ENCODE measurements at places on chromosomes 4 and X.

DNA sequence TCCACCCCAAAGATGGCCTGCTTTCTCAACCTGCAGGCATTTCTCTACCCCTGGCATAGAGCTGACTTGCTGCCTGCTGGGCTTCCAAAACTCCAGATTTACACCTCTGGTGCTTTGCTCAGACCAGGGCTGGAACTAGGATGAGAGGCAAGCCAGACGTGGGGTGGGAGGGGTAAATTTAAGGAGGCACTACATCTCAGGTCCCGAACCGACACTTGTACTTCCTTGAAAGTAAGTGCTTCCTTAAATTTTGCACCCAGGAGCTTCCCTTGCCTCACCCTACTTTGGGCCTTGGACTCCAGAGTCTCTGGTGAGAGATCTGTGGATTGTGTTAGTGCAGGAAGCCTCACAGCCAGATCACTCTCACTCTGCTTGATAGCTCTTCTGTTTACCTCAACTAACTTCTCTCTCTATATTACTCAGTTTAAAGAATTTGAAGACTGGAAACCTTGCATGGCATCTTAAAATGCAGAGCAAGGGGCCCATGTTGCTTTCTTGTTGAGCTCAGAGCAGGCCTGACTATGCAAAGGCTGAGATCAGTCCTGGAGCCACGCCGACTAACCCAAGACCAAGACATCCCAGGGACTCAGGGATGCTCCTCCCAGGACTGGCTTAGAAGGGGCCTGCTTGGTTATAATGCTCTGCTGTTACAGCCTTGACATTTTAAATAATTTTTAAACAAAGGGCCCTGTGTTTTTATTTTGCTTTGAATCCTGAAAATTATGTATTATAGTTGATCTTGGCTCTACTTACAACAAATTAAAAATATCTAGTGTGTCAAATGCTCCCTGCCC lies 145.0 kb upstream of the LEF1 start:
- no peak for DNase-seq

DNA sequence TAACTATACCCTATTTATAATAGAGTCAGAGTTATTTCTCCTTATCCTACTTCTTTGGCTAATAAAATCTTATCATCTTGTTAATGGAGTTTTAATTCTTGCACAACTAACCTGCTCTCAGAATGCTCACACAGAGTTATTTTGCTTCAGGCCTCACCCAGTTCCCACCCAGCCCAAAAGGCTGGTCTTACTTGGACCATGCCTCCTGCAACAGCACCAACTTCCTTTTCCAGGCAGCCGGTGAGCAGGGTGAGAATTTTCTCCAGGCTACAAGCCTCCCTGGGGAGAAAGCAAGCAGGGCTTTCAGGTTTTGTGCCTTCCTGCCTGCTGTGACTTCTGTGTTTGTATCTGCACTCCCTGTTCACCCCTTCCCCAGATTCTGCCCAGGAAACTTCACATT lies 29.1 kb upstream of the BANK1 start:
- DNase-seq, result no peak

DNA sequence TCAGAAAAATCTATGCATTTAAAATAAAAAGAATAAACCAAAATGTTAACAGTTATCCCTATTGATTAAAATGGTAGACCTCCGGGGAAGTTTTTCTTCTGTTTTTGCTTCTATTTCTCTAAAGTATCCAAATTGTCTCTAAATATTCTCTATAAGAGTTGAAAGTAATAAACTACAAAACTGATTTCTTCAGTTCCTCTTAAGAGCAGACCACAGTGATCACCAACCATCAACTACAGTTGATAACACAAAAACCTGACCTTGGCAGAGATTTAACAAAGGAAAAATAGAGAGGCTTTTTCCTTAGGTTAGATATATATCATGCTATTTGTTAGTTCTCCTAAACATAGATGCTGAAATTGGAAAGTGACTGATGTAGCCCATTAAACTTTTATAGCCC lies 27.3 kb downstream of the DDX60 start:
- DNase-seq, result no peak

GRCh38 chr4:24921491-24921890 lies 8.6 kb upstream of the CCDC149 start:
- no peak for DNase-seq

- DNase-seq, result no peak
Measured at GRCh38 chr4:137819964-137820383, 287.7 kb upstream of the PCDH18 start.

- DNase-seq, result no peak
Measured at GRCh38 chr4:115515366-115515765, 401.9 kb upstream of the NDST4 start.

- DNase-seq, result no peak
Measured at GRCh38 chr4:41647383-41647782, 101.1 kb downstream of the PHOX2B start.

DNA sequence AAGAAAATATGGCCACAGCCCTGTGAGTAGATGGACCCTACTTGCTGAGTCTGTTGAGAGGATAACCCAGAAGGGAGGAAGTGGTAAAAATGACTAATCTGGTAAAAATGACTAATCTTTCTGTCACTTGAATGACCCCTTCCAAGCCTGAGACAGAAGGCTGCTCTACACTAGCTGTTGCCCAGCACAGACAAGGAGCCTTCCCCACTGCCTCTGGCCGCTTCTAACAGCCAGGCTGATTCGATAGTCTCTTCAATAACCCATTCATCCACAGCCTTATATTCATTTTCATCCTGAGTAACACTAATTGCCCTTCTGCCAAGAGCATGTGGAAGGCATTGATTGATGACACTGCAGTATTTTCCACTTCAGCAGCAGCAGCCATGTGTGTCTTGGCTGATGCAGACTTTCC lies 18.4 kb downstream of the MAGEB17 start:
- DNase-seq, result no peak

DNA sequence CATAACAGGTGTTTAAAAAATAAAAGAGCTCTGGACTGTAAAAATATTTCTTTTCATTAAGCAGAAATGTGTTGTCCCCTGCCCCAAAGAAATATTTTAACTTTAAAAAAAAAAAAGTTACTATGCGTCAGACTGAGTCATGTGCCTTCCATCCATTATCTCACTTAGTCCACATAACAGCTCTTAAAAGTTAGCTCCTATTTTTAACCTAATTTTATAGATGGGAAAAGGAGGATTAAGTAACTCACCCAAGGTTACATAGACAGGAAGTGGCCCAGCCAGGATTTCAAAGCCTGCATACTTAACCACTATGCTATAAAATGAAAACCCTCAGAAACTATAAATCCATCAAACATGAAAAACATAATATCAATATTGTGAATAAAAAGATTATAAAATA lies 97.7 kb downstream of the MANBA start:
- DNase-seq, result no peak

DNA sequence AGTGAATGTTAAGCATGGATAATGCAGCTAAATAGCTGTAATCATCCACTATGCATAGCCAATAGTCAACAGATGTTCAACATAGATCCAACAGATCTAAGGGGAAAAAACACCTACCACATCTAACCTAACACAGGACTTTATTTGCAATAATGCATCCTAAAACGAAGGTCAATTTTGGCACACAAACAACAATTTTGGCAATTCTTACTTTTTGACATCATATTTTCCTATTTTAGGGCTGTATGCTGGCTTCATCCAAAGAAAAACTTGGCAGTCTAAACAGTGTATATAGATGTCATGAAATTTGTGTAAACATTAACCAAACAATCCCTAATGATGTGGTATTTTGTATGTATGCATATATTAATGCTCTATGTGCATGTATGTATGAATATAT lies 33.2 kb downstream of the UNC5C start:
- DNase-seq, result no peak

DNA sequence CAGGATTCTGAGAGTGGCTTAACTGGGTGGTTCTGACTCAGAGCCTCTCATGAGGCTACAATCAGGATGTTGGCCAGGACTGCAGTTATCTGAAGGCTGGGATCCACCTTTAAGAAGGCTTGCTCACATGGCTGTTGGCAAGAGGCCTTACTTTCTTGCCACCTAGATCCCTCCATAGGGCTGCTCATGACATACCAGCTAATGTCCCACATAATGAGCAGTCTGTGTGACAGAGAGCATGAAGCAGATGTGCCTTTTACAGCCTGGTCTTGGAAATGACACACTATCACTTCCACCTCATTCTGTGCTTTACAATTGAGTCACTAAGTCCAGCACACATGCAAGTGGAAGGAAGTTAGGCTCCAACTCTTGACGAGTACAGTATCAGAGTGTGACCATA lies 4.3 kb upstream of the RBM3 start:
- no peak for DNase-seq

DNA sequence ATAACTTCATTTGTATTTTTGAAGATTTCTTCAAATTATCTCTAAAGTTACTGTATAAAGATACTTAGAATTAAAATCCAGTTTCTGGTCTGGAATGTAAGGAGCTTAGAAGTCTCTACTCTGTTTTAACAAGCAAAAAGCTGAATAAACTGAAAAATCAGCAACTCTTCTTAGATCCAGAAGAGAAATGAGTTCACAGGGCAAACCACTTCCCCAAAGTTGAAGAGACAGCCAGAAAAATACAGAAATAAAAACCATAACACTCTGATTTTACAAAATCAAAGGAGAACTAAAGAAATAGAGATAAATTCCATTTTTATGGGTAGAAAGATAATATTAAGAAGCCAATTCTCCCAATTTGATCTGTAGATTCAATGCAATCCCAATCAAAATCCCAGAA lies 1166.8 kb downstream of the ADGRL3 start:
- DNase-seq, result no peak

- DNase-seq, result no peak
Measured at GRCh38 chr4:80336582-80336981, 1.1 kb downstream of the CFAP299 start.

DNA sequence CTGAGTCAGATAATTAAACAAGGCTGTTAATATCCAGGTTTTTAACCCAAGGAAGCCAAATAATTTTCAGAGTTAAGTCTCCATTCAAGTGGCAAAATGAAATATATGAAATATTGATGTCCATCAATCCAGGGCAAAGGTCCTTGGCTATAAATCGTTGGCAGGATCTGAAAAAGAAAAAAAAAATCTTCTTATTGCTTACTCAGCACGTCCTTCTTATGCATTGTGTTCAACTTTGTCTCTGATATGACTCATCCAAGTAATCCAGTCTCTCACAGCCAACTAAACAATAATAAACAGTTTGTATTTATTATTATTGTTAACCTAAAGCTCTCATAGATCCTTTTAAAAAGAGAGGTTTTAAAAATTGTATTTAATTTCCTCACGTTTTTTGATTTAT lies 851.2 kb downstream of the ADGRL3 start:
- DNase-seq, result no peak

GRCh38 chr4:73446336-73446938 lies 10.4 kb downstream of the AFP start:
- DNase-seq, result no peak

GRCh38 chr4:88514557-88515511 lies 8.7 kb downstream of the PYURF start:
- no peak for DNase-seq

- no peak for DNase-seq
Measured at GRCh38 chr4:189835505-189835904, 105.2 kb upstream of the FRG1 start.

- no peak for DNase-seq
Measured at GRCh38 chrX:26653050-26653449, 437.1 kb downstream of the MAGEB5 start.

- no peak for DNase-seq
Measured at GRCh38 chr4:45064741-45065140, 338.4 kb upstream of the GNPDA2 start.

DNA sequence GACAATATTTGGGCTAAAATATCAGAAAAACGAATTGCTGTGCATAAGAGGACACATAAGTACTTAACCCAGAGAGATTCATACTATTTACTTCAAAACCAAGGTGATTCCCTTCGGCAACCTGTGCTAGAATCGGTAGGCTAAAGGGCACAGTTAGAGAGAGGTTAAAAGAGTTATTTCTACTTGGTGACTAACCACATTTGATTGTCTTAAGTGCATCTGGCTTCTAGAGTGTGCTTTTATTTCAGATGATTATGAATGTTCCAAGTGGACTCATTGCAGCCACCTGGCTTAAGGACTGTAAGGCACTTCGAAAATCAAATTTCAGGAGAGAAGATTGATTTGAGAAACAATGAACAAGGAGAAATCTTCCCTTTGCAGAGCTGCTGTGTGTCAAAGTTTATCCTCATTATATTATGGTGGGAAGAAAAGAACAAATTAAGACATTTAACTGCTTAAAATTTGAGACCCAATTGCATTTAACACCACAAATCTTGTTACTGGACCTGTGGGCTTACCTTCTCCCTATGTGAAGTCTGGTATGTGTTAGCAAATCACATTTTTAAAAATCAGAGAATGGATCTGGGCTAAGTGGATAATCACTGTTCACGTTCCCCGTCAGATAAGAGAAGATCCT lies 34.0 kb downstream of the PHOX2B start:
- no peak for DNase-seq

GRCh38 chr4:150250293-150250997 lies 172.2 kb downstream of the DCLK2 start:
- no peak for DNase-seq

DNA sequence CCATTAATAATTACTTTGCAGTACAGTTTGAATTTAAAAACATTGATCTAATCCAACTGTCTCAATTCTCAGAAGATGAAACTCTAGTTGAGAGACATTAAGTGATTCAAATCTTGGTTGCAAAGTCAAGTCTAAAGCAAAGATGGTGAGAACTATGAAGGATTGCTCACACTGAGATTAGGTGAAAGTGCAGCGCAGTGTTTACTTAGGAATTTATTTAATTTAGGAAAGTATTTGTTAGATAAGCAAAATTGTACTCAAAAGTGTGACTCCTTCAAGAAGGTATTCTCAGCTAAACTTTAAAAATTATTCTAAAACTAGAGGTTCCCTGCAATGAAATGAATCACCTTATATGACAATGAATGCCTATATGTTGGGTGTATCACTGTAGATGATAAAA lies 454.9 kb downstream of the PDGFC start:
- DNase-seq, result no peak

GRCh38 chr4:36944232-36944631 lies 300.3 kb upstream of the NWD2 start:
- DNase-seq, result no peak

- DNase-seq, result no peak
Measured at GRCh38 chrX:126339928-126340327, 173.8 kb upstream of the DCAF12L2 start.

GRCh38 chrX:119381349-119381944 lies 17.7 kb upstream of the SLC25A43 start:
- no peak for DNase-seq

- DNase-seq, result no peak
Measured at GRCh38 chr4:80705311-80705710, 325.2 kb upstream of the BMP3 start.

DNA sequence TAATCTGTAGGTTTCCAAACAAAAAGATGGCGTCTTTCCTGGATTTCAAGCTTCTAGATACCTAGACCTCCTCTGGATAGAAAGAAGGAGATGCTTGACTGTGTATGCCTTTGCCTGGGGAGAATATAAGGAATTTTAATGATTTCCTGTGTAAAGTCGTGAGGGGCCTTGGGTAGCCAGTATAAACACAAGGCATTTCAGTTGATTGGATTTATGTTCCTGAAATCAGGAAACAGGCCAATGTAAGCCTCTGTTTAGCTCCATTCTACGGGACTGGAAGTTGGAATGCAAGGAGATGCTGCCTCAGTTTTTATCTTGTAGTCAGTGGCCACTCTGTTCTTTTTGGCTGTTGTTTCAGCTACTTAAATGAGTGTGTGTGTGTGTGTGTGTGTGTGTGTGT lies 137.2 kb downstream of the GUCY2F start:
- no peak for DNase-seq

GRCh38 chr4:162392946-162393345 lies 229.1 kb upstream of the FSTL5 start:
- no peak for DNase-seq

GRCh38 chrX:36609616-36610585 lies 398.3 kb upstream of the FAM47C start:
- no peak for DNase-seq
